ENCODE measurements at places on chromosomes 7 and 10.

DNA sequence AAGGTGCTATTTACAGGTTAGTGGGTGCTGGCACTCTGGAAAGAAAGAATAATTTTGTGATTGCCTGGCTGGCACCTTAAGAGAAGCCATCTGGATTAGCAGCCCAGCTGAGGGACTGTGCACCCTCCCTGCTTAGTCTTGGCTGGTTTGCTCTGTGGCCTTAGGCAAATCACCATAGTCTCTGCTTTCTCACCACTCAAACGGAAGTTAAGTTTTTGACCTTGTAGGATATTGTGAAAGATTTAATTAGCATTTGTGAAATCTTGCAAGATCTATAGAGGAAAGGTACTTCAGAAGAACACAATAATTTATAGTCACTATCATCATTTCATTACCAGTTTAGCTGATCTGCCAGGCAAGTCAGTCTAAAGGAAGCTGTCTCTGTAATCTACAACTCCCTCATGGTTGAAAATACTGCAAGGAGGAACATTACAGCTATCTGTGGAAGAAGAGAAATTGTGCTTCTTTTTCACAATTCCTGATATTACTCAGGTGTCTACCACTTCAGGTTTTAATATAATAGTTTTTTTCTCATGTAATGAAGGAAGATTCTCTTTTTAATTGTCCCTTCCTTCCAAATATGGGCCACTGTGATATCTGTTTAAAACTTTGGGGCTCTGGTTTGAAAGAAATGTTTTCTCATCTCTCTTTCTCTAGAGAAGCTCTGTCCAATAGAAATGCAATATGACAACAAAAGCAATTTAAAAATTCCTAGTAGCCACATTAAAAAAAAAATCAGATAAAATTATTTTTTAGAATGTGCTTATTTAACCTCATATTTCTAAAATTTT lies 219.6 kb downstream of the PTEN start:
- no peak for DNase-seq

DNA sequence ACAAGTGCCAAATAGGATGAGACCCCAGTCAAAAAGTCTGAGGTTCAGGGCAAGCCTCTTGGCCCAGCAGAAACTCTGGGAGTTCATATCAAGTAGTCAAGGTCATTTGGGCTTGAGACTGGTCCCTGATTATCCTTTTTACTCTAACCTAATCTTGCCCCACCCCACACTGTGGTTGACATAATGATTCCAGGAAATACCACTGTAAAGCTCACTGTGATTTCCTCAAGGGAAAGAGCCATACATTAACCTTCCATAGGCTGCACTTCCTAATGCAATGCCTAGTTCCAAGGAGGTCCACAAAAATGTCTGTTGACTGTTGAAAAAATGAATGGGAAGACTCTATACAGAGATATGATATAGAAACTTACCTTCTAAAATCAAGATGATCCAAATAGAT lies 52.9 kb upstream of the CHCHD3 start:
- no peak for DNase-seq

- DNase-seq: no peak
These were observed 285.9 kb upstream of the ETV1 start for GRCh38 chr7:14275356-14275755.

- DNase-seq: no peak
These were observed 242.3 kb upstream of the AOAH start for GRCh38 chr7:36966636-36967035.

- no peak for DNase-seq
These were observed 72.3 kb upstream of the PRLHR start for GRCh38 chr10:118667732-118668131.

DNA sequence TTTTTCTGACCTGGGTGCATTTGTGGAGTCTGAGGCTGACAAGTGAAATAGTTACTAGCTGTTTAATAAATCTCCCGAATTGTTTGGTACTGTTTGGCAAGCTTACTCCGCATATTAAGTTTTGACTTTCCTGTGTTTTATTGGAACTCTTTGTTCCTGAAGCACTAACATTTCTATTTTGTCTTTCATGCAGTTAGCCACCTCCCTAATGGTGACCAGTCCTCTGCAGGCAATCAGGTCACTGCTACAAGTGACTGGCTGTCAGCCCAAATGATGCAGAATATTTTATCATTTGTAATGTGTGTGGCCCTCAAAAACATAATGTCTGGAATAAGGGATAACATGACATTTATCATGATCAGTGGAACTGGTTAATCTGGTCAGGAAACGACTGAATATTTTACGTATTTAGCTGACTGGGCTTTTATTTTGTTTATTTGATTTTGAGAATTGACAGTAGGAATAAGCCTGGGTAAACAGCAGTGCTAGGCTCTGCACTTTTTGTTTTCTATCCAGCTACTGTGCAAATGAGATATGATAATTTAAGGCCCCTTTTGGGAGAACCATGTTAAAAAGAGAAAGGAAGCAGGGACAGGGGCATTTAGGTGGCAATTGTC lies 82.9 kb downstream of the ST7 start:
- no peak for DNase-seq

GRCh38 chr10:126504761-126505112 lies 116.5 kb upstream of the ADAM12 start:
- no peak for DNase-seq

GRCh38 chr7:139181404-139181803 lies 49.6 kb upstream of the UBN2 start:
- no peak for DNase-seq

GRCh38 chr7:83769407-83769806 lies 120.5 kb upstream of the SEMA3E start:
- DNase-seq: no peak

DNA sequence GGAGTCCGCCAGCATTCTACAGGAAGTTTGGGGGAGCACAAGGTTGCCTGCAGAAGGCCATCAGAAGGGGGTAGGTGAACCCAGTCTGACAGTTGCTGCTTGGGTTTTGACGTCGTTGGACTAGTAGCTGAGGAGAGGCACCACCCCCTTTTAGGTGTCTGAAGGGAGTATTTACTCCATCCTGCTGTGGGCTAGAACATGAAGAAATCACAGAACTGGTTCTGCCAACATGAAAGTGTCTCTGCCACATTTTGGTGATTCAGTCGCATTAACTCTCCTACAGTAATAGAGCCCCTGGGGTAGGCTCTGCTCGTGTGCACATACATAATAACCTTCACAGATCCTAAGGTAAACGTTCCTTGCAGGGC lies 834 bp upstream of the TRIL start:
- DNase-seq: no peak

GRCh38 chr10:69866688-69867461 lies 65.2 kb downstream of the COL13A1 start:
- peak; percentile 20 for DNase-seq

DNA sequence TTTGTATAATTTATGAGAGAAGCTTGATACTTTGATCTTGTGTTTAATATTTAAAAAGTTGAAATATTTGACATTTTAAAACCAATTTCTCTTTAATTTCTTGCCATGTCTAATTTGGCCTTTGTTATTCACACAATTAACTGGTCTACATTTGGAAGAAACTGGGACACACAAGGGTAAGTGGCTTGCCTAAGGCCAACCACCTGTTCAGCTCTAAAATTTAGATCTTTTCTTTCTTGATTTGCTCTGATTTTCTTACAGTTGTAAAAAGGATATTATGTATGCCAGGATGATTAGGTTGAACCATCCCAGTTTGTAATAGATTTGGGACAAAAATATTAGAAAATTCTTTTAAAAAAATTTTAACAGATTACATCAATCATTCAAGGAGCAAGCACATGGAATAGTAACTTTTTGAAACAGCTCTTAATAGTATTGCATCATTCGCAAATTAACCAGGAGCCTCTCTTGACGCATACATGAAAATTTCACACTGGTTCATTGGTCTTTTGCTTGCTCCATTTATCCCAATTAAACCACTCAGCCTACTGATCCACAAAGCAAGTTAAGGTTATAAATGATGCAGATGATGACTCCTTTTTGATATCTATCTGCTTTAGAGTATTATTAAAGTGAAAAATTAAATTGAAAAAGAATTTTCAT lies 222.4 kb upstream of the SLC26A5 start:
- no peak for DNase-seq

DNA sequence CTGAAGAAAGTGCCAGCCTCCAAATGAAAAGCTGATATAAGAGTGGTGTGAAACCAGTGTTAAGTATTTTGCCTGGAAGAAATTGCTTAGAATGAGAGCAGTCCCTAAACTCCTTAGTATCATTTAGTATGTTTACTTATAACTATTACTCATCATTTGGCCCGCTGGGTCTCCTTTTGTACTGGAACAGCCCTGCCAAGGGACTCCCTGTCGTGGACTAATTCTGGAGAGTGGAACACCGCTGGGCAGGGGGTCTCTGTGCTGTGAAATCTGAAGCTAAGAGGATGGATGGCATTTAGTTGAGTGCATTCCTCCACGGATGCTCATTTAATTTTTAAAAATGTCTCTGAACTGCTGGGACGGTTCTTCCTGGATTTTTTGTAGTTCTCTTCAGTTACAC lies 889.9 kb upstream of the C7orf33 start:
- no peak for DNase-seq

- DNase-seq: no peak
These were observed 6.5 kb upstream of the AP5Z1 start for GRCh38 chr7:4768597-4769569.

- DNase-seq: no peak
These were observed 562.6 kb upstream of the GALNT17 start for GRCh38 chr7:70569335-70569819.

GRCh38 chr10:59825932-59826331 lies 72.7 kb upstream of the MRLN start:
- DNase-seq: no peak

DNA sequence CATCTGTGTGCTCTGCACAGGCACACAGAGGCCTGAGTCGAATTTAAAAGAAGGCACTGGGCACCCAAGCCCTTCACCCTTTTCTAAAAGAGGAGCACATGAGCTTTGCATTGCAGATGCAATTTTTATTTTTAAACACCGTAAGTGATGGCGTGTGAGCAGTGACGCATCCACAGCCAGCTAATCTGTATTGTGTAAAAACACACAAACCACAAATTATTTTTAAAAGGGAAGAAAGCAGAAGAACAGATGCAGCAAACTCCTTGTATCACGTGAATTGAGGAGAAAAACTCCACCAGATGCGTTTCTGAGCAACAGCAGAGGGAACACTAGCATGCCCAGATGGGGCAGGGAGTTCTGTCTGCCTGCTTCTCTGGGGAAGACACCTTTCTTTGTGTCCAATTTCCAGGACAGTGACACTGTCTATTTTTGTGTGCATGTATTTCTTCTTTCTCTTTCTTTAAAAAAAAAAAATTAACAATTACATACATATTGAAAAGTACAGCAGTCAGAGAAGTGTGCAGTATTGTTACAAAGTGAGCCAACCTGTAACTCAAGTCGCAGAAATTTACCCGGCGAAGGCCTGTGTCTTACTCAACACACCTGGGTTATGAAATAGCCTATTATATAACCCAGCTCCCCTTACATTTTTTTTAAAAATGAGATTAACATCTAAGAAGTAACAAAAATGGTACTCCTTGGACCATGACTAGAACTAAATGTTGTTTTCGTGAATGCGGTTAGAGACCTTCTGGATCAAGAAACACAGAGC lies 39.2 kb downstream of the EEPD1 start:
- DNase-seq: no peak

GRCh38 chr7:28815928-28816373 lies 142.2 kb downstream of the TRIL start:
- DNase-seq: no peak

GRCh38 chr7:19747740-19748339 lies 25.6 kb downstream of the TMEM196 start:
- no peak for DNase-seq

- no peak for DNase-seq
These were observed 25.0 kb downstream of the RGS10 start for GRCh38 chr10:119517235-119518141.

DNA sequence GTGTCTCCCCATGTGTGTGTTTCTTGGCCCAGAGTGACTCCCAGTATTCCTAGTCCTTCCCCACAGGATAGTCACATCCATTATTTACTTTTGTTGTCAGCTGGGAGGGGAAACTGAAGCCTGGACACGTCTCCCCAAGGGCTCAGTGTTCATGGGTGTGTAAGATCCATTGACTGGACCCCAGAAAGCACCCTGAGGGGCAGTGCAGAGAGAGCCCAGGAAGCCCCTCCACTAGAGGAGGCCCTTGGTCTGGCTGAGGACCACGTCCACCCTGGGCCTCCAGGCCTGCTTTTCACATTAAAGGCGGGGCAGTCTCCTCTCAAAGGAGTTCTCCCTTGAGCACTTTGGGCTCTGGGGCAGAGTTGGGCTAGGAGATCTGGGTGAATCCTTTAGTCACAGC lies 21.3 kb downstream of the ZNF783 start:
- no peak for DNase-seq

DNA sequence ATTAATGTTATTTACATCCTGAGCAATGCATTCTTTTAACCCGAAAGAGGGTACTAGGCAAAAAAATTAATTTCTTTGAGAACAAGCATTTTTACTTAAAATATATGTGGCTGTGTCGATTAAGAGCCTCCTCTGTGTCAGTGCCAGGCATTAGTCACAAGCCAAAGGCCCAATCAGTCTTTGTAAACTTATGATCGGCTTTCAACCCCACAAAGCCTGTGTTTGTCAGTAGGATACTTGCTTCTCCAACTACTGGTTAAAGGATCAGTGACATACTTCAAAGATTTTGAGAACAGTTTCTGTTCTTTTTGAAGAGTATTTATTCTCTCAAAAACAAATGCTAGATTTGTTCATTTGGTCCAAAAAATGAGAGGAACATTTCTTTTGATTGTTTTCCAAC lies 159.3 kb downstream of the NRCAM start:
- no peak for DNase-seq

DNA sequence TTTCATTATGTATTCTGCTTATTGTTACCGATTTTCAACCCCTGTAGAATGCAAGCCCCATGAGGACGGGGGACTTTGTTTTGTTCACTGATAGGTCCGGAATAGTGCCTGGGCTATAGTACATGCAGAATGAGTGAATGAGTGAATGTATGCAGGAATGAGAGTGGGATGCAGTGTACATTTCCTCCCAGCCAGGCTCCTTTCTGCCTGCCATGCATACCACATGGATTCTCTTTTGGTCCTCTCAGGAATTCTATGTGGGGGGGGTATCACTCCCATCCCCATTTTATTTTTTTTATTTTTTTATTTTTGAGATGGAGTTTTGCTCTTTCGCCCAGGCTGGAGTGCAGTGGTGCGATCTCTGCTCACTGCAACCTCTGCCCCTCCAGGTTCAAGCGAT lies 16.7 kb downstream of the TRIM56 start:
- no peak for DNase-seq

DNA sequence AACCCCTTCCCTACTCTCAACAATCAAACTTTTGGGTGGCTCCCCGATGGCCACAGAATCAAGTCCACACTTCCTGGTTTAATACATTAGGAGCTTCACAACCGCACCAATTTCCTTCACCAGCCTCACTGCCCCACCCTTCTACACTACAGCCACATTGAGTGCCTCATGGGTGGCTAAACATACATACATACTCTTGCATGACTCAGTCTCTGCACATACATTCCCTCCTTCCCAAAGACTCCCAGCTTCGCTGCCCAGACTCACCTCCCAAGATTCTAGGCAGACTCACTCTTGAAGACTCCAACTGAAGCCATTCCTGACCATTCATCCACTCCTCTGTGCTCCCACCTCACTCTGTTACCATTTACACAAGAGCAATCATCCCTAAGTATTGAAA lies 15.9 kb downstream of the VPS41 start:
- DNase-seq: no peak

- no peak for DNase-seq
These were observed 47.2 kb downstream of the RHOBTB1 start for GRCh38 chr10:60896810-60897209.

GRCh38 chr10:6609625-6610024 lies 29.5 kb upstream of the PRKCQ start:
- no peak for DNase-seq

Data from pulmonary artery endothelial cell (primary cell).